ENCODE measurements at places on chromosomes 6 and 20.
A peak's percentile ranks its signal among the peaks of the same experiment; 100 is the strongest.

- DNase-seq, result no peak
Observed at GRCh38 chr6:23499549-23499948, 626.5 kb upstream of the NRSN1 start.

GRCh38 chr6:152636021-152636608 is 1.0 kb downstream of the SYNE1 start:
- DNase-seq, result peak; percentile 15

DNA sequence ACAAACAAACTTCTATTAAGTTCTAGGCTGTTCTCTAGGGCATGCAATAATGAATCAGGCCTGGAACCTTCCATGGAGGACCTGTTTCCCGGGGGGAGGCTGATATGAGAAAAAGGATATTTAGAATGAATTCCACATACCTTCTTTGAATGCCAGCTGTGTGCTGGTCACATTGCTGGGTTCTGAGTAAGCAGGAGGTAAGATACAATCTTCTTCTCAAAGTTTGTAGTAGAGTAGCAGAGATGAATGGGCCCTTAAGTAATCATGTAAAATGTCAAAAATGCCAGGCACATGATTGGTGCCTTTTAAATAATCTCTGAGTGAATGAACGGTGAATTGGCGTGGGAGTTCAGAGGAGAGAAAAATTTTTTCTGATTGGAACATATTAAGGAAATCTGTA is 47.4 kb downstream of the TGM2 start:
- DNase-seq, result peak; percentile 94

GRCh38 chr6:55969526-55969925 is 94.1 kb upstream of the BMP5 start:
- DNase-seq, result no peak

- DNase-seq, result no peak
Observed at GRCh38 chr6:111593512-111593816, 12.2 kb downstream of the TRAF3IP2 start.

DNA sequence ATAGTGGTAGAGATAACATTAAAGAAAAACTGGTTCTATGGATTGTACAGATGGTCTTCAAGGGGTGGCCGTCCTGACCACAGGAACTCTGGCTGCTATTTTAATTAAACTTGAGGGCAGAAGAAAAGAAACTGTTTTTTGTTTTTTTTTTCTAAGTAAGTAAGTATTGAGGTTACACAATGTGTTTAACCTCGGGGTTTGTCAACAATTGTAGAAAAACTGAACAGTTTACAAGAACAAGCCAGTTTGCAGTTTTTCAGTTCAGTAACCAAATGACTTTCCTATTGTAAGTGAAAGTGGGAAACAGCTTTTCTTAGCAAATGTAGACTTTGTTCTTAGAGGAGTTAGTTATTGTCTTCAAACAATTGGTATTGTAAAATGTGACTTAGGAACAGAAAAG is 77.0 kb downstream of the PLCB1 start:
- DNase-seq, result peak; percentile 70

DNA sequence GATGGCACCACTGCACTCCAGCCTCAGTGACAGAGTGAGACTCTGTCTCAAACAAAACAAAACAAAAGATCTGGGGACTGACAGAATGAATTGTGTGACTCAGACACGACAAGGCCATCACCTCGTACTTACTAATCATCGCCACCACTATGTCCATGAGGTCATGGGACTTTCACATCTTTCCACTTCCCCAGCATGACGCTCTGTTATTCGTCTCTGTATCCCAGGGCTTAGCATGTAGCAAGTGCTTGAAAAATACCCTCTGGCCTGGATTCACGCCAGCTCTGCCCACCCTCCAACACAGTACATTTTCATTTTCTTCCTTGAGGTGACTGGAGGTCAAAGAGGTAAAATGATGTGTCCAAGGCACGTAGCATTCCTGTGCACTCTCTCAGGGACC is 27.8 kb downstream of the FGD2 start:
- no peak for DNase-seq

DNA sequence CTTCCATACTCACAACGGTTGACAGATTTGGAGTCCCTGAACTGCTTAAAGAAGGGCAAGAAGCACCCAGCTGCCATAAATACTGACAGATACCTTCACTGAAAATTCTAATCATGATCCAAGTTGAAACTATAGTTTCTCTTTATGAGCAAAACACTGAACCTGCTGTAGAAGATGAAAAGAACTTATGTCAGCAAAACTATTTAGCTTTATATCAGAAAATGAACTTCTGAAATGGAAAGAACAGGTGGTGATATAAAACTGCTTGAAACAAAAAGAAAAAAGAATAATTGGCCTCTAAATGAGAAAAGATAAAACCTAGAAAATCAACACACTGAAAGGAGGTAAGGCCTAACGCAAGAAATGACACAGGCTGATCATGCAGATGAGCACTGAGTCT is 72.4 kb downstream of the HACE1 start:
- no peak for DNase-seq

- no peak for DNase-seq
Observed at GRCh38 chr6:135658481-135658880, 160.9 kb upstream of the AHI1 start.

GRCh38 chr20:25214819-25215218 is 19.3 kb downstream of the ENTPD6 start:
- no peak for DNase-seq

DNA sequence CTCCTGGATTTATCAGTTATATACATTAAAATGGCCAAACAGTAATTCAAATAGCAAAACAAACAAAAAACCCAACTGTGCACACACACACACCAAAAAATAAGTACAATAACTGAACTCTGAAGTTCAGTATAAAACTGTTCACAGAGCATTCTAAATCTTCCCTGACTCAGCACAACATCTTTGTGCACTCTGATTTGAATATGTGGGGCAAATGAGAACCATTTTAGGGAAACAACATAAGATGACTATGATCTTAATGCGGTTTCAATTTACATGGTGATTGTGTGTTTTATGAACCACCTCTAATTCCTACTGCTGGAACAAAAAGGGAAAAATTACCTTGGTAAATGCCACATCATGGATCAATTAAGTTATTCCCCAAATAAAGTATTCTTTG is 41.7 kb downstream of the PLAGL1 start:
- no peak for DNase-seq

Data from astrocyte (in vitro differentiated cells and primary cell).